ENCODE measurements at places on chromosomes 12 and 14. TPM values are rescaled to one million over a fixed set of nuclear protein-coding genes. Genes with fewer than 3 reads are reported as not detected.

The KRT83 gene
- not detected for total RNA-seq

GRCh38 chr12:56751712-56752598, at the start of gene PRIM1:
Gene PRIM1, minus strand, starts transcription at chr12:56752323. Its CDS starts 25 bp downstream, at chr12:56752298.
- DNase-seq, result peak; percentile 94

The SIX1 gene
- 4.3 TPM for total RNA-seq

DNA sequence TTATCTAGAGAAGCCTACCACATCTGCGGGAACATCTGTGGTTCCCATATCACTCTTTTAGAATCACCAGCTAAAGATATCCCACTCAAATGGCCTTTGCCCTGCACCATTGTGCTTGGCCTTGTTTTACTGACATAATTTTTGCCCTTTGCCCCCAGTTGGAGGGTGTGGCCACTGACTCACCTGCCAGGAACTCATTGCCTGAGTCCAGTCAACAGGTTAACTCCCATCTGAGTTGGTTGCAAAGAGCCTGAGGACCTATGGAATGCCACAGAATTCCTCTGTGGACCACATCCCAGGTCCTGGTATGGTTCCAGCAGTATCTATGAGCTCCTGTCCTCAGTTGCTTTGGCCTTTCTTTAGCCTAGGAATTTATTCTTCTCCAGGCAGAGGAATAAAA, 55.7 kb upstream of the PTGR2 start:
- peak; percentile 12 for DNase-seq

DNA sequence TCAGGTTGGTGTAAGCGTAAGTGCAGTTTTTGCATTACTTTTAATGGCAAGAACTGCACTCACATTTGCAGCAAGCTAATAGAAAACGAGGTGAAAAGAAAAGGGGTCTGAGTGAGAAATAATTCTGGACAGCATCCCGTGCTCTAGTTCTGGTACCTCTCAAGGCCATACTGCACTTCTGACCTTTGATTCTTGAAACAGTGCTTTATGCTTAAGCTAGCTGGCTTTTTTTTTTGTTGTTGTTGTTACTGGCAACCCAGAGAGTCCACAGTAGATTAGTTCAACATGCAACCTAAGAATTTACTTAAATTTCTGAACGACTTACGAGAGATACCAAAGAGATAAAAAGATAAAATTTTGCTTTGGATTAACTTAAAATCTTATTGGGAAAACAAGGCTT, 75.2 kb upstream of the PRKD1 start:
- no peak for DNase-seq

GRCh38 chr12:3463921-3464320, 27.1 kb upstream of the PRMT8 start:
- peak; percentile 25 for DNase-seq

The TAS2R20 gene
- 3.0 TPM for total RNA-seq

DNA sequence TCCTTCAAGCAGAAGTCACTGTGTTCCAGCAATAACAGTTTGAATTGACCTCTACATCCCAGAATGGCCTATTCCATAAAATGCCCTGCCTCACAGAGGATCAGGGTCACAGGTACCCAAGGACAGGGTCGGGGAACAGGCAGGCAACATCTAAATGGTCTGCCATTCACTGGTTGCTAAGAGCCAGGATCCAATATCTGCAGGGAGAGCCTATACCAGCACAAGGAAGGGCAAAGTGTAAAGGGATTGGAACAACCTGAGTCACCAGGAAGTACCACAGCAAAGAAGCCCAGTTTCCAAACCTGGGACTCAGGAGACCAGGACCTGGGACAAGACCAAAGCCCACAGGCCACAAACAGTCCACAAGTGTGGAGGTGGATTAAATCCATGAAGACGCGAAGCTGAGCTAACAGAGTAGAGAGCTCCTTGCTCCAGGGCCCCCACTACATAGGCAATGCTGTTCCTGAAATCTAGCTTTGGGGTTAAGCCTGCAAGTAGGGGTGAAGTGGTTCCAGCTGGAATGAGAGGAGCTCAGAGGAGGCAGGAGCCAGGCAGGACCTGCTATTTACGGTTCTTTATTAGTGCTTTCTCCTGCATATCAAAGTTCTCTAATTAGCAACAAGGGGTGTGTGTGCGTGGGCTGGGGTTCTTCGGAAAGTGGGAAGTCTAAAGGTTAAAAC, 274.3 kb downstream of the BCL11B start:
- DNase-seq, result no peak

The CD69 gene
- 5.0 TPM for total RNA-seq

The GPR162 gene
- total RNA-seq, result 3.9 TPM

The OLR1 gene
- total RNA-seq, result 0.71 TPM

The RASSF8 gene
- total RNA-seq, result 113 TPM

The VAMP1 gene
- total RNA-seq, result 11.1 TPM

GRCh38 chr12:93042283-93042682, 113.2 kb upstream of the EEA1 start:
- no peak for DNase-seq

GRCh38 chr12:67634303-67634761, 14.2 kb upstream of the DYRK2 start:
- DNase-seq, result no peak

GRCh38 chr14:57559576-57559975, 65.9 kb upstream of the CCDC198 start:
- DNase-seq, result no peak

Data from posterior vena cava (tissue), 2 donors.